ENCODE measurements at places on chromosomes 13 and 19. TPM values are rescaled to one million over a fixed set of nuclear protein-coding genes. Genes with fewer than 3 reads are reported as not detected.

GRCh38 chr19:5698635-5699422 is 8.7 kb downstream of the RPL36 start:
- no peak for DNase-seq

DAND5 gene
- 0.08 TPM for polyA plus RNA-seq

FGF21 gene
- polyA plus RNA-seq: not detected

CACNG6 gene
- polyA plus RNA-seq: 1.3 TPM

CYP4F8 gene
- not detected for polyA plus RNA-seq

DNA sequence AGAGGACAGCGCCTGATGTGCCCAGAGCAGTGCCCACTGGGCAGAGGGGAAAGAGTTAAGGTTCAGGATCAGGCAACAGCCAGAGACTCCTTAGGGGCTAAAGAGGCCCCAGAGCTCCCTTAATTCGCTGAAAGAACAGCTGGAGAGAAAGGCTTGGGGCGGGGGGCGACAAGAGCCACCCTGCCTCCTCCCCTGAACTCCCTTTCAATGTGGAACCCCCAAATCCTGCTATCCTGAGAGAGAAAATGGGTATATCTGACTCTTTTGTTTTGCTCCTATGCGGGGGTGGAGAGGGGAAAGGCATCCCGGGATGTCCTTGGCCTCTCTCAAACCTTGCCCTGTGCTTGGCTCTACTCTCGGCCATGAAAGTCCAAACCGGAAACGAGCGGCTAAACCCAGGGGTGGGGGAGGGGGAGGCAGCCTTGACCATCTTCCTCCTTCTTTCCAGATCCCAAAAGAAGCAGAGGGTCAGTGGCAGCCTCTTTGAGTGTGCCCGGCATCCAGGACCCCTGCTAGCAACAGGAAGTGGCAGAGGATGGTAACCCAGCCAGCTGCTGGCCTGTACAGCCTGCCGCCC is 4.7 kb downstream of the PRKACA start:
- no peak for DNase-seq

DNA sequence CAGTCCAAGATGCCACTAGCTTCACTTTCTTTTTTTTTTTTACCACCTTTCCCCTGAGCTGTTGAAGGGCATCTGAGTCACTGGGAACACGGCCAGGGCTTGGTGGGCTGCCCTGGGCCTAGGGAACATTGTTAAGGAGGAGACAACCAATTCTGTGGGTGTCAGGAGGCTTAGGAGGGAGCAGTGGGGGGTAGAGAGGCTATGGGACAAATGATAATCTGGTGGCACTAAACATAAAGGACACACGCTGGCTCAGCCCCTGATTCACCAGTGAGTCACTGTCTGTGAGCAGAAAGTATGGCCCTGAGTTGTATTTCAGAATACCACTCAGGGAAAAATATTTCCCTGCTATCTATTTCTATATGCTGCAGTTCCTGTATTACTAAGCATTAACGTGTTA is 207.8 kb downstream of the DCLK1 start:
- DNase-seq: no peak

DNA sequence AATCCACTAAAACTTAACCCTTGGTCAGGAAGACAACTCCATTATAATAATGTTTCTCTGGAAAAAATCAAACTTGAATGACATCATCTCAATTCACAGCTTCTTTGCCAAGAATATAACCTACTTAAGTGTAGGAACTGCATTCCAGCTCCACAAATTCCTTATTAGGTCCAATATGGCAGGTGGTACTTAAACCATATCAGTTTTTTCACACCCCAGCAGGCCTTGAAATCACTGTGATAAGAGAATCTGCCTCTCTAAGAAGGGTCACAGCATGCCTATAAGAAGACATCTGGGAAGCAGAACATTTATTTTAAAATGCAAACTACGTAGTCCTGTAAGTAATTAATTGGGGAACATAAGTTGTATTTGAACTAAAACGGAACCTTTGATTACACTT is 687.8 kb downstream of the DIAPH3 start:
- no peak for DNase-seq

- no peak for DNase-seq
These were observed 26.2 kb downstream of the CSNK1G2 start for GRCh38 chr19:1967087-1967608.

CEACAM16 gene
- not detected for polyA plus RNA-seq

DNA sequence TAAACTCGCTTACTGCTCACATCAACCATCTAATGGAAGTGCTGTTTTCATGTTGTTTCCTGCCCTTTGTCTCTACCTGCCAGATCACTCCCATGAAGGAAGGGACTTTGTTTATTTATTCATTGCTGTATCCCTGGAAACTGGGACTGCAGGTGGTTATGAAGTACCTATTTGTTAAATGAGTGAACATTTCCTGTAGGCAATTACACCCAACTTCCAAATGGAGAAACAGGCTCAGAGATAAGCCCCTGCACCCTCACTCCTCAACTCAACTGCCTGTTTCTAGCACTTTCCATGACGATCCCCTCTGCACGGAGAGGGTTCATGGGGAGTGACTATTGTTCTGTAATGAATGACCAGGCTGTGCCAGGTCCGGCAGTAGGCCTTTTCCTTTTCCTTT is 1.9 kb upstream of the SELENOW start:
- DNase-seq: no peak

CCNA1 gene
- polyA plus RNA-seq: 1.3 TPM

SIGLEC12 gene
- polyA plus RNA-seq: 0.14 TPM

All from left renal pelvis (tissue), 4 donors.